Erythroblast (primary cell): ENCODE measurements at places on chromosomes 2 and 18.

- peak; percentile 64 for DNase-seq
These were observed 125.7 kb downstream of the HDAC4 start for GRCh38 chr2:239275044-239275685.

- peak; percentile 33 for DNase-seq
These were observed 71.9 kb upstream of the NFU1 start for GRCh38 chr2:69509011-69509749.

GRCh38 chr2:173990245-173990644 lies 25.1 kb upstream of the SP3 start:
- DNase-seq, result no peak

DNA sequence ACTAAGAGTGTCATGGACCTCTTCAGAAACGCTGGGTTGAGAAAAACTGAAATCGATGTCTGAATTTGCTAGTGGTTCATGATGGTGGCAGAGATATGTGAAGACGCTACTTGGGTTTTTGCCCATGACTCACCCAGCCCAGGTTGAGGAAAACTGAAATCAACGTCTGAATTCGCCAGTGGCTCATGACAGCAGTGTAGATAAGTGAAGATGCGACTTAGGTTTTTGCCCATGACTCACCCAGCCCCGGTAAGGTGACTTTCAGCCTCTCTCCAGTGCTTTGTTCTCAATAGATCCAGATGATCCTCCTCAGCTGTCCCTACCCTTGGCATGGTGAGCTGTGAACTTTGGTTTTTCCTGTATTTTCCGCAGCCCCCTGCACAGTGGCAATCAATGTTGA lies 105.3 kb upstream of the SIX3 start:
- no peak for DNase-seq

DNA sequence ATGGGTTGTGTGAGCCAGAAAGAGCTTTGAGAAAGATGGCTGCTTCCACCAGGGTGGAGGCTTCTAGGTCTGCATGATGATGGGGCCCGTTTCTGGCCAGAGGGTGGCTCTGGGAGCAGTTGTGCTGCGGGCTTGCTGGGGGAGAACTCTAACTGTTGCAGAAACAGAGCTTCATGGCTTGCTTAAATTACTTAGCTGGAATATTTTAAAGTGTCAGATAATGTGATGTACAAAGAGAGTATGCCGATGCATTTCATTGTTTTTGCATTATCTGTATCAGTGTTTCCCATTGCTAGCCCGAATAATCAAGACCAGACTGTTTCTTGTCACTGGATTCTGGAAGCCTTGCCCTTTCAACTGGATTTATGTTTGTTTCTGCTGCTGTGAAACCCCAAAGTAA lies 6.3 kb upstream of the DRC1 start:
- no peak for DNase-seq

DNA sequence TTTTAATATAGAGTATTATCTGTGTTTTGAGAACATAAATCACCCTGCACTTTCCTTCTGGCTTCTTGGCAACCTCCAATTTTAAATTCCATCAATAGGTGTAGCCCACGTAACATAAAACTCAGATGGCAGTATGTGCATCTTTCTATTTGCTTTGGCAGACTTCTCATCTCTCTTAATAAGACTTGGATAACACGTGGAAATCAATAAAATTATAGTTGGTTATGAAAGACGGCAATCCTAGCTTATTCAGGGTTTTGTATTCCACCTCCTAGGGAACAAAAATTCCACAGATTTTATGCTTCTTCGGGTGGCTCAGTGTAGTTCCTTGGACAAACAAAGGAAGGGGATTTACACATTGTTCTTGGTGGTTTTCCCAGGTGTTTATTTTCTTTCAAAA lies 299.3 kb downstream of the RND3 start:
- no peak for DNase-seq

DNA sequence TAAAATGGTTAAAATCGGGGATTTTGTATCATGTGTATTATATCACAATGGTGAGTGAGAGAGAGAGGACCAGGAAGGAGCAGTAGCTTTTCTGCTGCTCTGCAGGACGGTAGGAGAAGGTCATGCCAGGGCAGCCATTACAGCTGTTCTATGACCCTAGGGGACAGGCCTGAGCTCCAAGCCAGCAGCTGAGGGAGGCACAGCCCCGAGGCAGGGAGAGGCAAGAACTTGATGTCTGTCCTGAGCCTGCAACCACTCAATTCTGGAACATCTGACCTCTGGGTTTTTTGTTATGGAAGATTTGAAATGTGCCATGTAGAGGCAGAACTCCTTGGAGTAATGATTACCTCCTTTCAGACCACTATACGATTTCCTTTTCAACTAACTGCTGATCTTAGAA lies 135.8 kb upstream of the SH3BP4 start:
- DNase-seq, result no peak

GRCh38 chr2:37798315-37799005 lies 126.6 kb upstream of the RMDN2 start:
- no peak for DNase-seq

DNA sequence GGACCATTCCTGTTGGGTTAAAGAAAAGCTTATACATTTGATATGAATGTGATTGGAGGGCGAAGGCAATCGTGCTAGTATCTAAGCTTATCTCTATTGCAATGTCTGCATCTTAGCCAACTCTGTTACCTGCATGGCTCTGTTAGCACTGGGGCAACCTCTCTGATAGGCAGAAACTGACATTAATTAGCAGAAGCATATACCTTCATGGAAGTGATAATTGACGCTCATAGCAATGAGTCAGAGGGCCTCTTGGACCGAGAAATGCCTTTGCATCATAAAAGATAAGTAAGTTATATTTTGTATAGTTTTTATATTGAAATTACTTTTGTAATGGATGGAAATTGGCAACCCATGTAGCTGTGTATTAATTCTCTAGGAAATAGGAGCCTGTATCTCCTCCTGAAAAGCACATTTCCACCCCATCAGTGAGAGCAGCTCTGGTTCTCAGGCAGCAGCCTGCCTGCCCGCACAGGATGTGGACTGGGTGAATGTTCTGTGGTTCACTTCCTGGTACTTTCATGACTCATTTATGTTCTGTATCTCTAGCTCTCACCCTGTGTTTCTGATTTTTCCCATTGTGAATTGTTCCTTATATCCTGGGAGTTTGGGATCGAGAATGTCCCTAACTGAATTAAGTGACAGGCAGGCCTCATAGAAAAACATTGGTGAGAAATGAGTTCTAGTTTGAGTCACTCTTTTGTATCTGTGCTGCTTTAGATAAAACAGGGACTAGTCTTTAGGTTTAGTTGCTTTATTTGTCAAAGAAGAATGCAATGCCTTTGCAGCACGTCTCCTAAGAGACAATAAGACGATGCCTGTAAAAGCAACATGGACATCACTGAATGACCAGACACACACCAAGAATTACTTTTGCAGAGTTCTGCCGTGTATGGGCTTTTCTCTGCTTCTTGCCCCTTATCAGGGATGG lies 344.9 kb downstream of the DCDC2C start:
- DNase-seq, result no peak

DNA sequence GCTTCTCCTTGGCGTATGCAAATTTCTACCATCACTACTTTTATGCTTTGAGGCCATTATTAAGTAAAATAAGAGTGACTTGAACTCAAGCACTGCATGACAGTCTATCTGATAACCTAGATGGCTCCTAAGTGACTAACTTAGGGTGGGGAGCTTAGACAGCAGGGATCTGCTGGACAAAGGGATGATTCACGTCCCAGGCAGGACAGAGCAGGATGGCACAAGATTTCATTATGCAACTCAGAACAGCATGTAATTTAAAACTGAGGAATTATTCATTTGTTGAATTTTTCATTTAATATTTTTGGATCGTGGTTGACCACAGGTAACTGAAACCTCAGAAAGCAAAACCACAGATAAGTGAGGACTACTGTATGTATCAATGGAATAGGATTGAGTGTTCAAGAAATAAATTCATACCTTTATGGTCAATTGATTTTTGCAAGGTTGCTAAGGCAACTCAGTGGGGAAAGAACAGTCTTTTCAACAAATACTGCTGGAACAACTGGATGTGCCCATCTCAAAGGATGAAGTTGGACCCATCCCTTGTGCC lies 115.3 kb downstream of the MBD2 start:
- DNase-seq, result no peak

GRCh38 chr2:213016984-213017351 lies 134.4 kb downstream of the IKZF2 start:
- DNase-seq, result no peak
